Stimulated activated naive CD8-positive, alpha-beta T cell treated with anti-CD3 and anti-CD28 coated beads, Interleukin-15, Interleukin-2, amounts not matched to agents 100 U/mL and 50 U/mL, for 24 hours (primary cell): ENCODE measurements at places on chromosomes 11 and 22.
A peak's percentile ranks its signal among the peaks of the same experiment; 100 is the strongest.

DNA sequence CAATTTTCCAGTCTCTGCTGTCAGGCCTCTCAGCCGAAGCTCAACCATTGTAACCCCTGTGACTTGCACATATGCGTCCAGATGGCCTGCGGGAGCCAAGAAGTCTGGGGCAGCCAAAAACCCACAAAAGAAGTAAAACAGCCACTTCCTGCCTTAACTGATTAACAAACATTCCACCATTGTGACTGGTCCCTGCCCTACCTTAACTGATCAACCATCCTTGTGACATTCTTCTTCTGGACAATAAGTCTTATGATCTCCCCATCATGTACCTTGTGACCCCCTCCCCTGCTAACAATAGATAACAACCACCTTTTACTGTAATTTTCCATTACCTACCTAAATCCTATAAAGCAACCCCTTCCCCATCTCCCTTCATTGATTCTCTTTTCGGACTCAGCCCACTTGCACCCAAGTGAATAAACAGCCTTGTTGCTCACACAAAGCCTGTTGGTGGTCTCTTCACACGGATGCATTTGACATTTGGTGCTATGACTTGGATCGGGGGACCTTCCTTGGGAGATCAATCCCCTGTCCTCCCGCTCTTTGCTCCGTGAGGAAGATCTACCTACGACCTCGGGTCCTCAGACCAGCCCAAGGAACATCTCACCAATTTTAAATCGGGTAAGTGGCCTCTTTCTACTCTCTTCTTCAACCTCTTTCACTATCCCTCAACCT lies 1.3 kb upstream of the NDUFC2 start:
- DNase-seq, result no peak

DNA sequence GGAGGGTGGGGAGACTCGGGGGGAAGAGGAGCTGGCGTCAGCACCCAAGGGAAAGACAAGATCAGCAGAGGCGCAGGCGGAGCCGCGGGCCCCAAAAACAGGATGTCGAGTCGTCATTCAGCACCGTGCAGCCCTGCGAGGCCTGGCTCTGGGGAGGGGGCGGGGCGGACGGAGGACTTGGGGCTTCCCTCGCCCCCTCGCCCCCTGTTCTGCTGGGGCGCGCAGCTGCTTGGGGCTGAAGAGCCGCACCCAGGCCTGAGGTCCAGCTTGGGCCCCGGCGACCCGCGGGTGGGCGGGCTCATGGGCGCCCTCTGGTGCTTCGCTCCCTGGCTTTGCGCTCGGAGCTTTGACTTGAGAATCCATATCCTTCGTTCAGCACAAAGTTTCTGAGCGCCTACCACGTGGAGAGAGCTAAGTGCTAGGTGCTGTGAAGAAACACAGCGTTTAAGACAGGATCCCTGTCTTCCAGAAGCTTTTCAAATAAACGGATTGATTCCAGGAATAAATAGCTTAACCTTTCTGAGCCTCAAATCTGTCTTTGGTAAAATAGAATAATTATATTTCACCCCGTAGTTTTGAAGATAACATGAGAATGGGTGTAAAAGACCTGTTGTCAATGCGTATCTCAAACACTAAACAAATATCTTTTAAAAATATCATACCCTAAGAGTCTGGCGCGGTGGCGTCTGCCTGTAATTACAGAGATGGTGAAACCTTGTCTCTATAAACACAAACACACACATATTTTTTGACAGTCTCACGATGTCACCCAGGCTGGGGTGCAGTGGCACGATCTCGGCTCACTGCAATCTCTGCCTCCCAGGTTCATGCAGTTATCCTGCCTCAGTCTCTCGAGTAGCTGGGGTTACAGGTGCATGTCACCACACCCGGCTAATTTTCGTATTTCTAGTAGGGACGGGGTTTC lies 929 bp upstream of the RHOG start:
- DNase-seq, result peak; percentile 96

GRCh38 chr11:77457340-77457739 lies 16.6 kb downstream of the PAK1 start:
- DNase-seq, result no peak

- no peak for DNase-seq
These were observed 147.5 kb downstream of the ELP4 start for GRCh38 chr11:31657091-31657490.

DNA sequence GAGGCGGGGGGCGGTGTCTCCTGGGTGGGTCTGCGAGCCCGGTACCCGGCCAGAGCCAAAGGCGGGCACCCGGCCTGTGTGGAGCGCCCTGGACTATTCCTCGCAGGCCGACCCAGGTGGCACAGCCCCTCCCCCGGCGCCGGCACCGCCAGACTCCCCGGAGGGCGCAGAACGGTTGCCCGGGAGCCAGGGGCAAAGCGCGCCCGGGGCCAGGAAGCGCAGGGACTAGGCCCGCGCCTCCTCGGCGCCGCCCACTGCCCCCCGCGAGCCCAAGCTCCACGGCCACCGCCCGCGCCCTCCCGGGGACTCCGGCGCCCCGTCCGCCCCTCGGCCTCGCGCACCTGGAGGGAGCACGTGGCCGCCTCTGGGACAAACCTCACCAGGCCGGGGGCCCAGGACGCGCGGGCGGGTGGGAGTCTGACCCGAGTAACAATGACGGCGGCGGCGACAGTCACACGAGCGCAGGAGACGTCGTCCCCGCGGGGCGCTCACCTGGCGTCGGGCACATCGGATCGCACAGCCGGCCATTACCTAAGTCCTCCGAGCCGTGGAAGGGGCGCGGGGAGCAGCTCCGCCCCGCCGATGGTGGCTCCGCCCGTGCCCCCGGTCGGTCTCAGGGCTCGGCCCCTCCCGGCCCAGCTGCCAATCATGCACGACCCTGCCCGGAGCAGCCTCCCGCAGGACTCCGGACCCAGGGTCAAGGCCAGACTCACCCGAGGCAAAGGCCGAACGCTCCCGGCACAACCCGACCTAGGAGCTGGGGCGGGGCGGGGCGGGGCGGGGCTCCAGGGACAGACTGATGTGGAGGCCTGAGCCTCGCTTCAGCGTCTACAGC lies 7.4 kb downstream of the PLXNB2 start:
- DNase-seq, result no peak

- DNase-seq, result no peak
These were observed 18.4 kb upstream of the LRRC55 start for GRCh38 chr11:57163160-57163868.

- no peak for DNase-seq
These were observed 1.7 kb upstream of the MS4A7 start for GRCh38 chr11:60376601-60377000.

DNA sequence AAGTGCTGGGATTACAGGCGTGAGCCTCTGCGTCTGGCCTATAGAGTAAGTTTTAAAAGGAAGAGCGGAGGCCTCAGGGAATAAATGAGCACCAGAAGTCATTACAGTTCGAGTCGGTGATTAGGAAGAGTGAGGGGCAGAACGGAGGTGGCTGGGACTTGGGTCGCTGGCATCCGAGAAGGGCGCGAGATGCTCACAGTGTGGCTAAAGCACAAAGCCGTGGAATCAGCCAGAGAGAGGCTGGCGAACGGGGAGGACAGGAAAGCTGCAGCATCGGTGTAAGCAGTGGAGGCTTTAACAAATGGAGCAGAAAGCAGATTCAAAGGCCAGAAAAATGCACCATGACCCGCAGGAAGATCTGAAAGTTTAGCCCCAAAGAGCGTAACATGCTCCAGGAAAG lies 2.7 kb upstream of the KRTAP5-4 start:
- no peak for DNase-seq

DNA sequence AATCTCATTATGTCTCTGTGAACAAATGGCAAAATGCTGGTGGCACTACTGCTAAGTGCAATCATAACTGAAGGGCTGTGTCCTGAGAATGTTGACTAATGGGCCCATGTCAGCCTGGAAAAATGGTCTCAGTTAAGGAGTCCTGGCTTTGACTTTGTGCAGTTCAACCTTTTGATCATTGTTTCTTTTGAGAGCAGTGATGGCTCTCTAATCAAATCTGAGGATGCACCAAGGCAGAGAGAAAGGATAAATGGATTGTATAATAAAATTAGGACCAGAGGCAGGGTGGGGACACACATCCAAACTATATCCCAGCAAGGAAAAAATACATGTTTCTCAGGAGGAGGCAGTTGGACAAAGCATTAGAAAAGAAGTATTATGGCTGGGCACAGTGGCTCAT lies 59.6 kb upstream of the SYN3 start:
- DNase-seq, result no peak

- DNase-seq, result no peak
These were observed 674 bp upstream of the BAIAP2L2 start for GRCh38 chr22:38110863-38111852.

GRCh38 chr11:44221456-44221855 lies 88.5 kb downstream of the ALX4 start:
- DNase-seq, result no peak

DNA sequence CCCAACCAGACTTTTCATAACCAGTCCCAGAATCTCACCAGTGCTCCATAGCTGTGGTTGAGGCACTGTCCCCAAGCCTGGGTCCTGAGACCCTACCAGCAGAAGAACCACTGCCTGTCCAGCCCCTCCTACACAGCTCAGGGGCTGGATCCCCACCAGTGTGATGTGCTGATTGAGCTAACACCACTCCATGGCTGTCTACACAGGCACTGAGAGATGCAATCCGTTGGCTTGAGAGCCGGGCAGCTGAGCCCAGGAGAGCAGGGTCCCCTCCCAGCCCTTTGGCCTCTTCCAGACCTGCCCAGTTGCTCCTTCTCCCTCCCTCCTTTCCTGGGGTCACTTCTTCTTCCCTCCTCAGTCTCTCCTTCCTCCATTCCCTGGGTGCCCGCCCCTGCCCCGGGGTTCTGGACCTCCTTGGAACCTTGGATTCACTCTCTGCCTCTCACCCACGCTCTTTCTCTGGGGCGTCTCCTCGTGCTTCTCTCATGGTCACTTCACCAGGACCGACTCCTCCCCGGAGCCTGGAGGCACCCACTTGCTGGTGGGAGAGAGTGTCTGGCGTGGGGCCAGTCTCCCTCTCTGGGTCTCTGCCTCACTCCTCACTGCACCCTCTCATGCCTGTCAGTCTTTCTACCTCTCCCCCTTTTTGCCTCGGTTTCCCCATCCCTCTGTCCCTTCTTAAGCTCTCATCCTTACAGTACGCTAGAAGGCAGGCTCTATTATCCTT lies 706 bp upstream of the SCYL1 start:
- DNase-seq, result no peak
